ENCODE measurements at places on chromosomes 2 and 18.

- no peak for DNase-seq
These were observed 316.1 kb upstream of the MYT1L start for GRCh38 chr2:2647141-2647541.

DNA sequence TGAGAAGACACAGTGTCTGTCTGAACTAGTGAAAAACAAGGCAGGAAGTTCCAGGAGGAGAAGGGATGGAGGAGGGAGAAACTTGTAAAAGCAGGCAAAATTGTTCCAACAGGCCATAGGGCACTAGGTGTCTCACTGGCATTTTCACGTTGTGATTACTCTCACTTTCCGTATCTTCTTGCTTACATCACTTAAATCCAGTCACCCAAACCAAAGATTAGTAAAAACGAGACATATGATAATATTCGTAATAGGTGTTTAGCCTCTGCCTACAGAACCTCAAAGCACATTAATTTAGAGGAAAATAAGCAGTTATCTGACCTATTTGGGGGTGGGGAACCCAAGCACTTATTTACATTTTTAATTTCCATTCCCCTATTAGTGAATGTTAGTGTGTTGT, 78.3 kb downstream of the POU3F3 start:
- no peak for DNase-seq

GRCh38 chr2:105502625-105503334, 103.9 kb upstream of the FHL2 start:
- DNase-seq, result peak; percentile 80

- DNase-seq, result no peak
These were observed 92.1 kb downstream of the RNF144A start for GRCh38 chr2:7009207-7009911.

- DNase-seq, result no peak
These were observed 107.3 kb upstream of the HS6ST1 start for GRCh38 chr2:128425731-128426620.

DNA sequence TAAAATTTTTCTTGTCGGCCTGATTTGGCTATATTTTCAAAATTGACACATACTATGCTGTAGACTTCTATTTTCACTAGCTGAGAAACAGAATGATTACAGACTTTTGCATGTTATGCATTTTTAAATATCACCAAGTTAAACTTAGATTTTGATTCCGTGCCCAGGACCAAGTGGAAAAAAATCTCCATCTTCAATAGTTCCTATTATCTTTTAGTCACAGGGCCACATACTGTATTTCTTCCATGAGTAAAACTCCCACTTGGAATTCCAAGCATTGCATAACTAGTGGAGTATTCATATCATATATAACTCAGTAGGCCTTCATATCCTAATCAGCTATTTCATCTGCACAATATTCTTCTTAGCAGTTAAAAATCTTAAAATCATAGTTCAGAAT, 470.9 kb downstream of the ARHGAP15 start:
- DNase-seq, result no peak

- DNase-seq, result no peak
These were observed 707 bp upstream of the SERPINB7 start for GRCh38 chr18:63774511-63774910.

DNA sequence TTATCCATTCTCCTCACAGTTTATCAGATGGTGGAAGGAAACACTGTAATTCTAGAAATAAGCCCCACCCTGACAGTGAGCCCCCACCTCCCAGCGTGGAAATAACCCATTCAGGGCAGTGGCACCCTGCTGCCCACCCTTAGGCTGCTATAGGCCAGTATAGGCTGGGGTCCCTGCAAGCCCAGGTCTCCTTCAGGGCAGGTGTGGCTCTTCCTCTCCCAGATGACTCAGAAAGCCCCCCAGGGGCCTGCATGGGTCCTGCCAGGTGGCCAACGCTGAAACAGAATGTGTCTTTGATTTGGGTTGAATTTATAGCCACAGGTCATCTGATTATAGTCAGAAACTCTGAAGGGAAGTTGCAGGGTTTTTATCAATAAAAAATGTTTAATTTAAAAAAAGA, 136.4 kb downstream of the SH3RF3 start:
- DNase-seq, result no peak

DNA sequence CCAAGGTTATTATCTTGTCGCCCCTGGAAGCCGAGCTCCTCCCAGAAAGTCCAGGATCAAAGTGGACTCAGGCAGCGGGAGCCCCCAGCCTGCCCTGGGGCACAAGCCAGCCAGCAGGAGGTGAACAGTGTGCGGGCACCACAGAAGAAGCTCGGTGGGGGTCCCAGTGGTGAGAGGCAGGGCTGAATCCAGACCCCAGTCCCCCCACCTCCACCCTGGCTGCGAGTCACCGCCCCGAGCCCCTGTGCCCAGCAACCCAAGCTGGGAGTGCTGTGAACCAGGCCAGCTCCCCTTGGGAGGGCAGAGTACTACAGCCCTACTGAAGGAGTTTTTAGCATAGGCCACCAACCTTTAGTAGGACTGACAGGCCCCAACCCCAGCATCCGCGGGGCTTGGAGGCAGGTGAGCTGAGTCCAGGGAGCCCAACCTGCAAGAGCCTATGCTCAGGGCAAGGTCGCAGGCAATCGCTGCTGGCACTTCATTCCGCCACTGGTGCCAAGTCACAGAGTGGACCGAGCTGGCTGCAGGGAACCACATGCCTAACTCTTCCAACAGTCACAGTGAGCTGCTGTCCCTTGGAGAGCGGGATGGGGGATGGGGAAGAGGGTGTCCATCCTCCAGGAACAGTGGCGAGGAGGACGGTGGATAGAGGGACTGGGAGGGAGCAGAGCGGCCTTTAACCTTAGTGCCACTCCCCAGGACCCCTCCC, 3.0 kb downstream of the PIEZO2 start:
- DNase-seq, result no peak

GRCh38 chr2:25306777-25307368, 34.9 kb downstream of the DNMT3A start:
- DNase-seq, result no peak

- no peak for DNase-seq
These were observed 56.3 kb downstream of the TIMM21 start for GRCh38 chr18:74204526-74205152.

DNA sequence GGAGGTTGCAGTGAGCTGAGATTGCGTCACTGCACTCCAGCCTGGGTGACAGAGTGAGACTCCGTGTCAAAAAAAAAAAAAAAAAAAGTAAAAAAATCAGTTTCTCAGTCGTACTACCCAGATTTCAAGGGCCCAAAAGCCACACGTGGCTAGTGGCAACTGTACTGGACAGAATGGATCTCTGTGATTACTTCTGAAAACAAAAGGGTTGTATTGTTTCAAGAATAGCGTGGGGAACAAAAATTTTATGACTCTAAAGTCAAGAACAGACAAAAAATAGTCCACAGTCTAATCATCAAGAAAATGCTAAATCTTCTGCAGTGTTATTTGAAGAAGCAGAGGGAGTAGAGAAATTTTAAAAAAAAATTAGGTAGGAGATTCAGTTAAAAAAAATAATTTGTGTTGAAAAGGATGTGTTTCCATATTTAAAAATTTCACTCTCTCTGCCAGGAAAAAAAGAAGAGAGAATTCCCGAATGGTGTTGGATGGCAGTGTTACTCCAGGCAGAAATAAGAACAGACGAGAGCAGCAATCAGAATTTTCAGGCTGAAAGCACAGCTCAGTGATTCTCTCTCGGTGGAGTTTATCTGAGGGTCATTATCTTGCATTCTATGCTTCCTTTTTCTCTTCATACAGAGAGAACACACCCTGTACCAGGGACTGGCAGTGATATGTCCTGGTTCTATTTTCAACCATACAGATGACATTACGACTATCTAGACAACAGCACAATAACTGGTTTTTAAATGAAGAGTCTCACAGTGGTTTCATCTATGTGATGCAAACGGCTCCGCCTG, 61.8 kb downstream of the CABYR start:
- DNase-seq, result no peak

- DNase-seq, result no peak
These were observed 151.7 kb downstream of the LRRTM4 start for GRCh38 chr2:77370511-77370910.

- DNase-seq, result no peak
These were observed 56.4 kb upstream of the PPP1CB start for GRCh38 chr2:28695245-28695647.
